ENCODE measurements at places on chromosomes 6 and 20.

GRCh38 chr6:38976051-38976450 lies 72.5 kb upstream of the GLP1R start:
- DNase-seq, result no peak

GRCh38 chr20:24392612-24393011 lies 76.8 kb upstream of the SYNDIG1 start:
- DNase-seq, result no peak

DNA sequence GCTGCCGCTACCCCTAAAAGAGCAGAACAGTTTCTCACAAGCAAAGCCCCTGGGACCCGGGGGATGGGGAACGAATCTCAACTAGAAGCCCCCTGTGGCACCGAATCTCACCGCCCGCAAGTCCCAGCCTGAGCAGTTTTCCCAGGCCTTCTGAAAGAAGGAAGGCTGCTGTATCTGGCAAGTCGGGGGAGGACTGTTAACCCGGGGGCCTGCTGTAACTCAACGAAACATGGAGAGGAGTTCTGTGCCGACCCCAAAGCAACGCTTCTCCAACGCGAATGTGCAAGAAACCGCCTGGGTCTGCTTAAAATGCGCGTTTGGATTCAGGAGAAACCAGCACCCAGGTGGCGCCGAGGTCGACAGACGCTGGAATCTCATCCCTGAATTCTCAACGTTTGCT lies 34.2 kb downstream of the DLL1 start:
- DNase-seq, result no peak

GRCh38 chr6:15456422-15456821 lies 206.4 kb downstream of the DTNBP1 start:
- DNase-seq, result no peak

DNA sequence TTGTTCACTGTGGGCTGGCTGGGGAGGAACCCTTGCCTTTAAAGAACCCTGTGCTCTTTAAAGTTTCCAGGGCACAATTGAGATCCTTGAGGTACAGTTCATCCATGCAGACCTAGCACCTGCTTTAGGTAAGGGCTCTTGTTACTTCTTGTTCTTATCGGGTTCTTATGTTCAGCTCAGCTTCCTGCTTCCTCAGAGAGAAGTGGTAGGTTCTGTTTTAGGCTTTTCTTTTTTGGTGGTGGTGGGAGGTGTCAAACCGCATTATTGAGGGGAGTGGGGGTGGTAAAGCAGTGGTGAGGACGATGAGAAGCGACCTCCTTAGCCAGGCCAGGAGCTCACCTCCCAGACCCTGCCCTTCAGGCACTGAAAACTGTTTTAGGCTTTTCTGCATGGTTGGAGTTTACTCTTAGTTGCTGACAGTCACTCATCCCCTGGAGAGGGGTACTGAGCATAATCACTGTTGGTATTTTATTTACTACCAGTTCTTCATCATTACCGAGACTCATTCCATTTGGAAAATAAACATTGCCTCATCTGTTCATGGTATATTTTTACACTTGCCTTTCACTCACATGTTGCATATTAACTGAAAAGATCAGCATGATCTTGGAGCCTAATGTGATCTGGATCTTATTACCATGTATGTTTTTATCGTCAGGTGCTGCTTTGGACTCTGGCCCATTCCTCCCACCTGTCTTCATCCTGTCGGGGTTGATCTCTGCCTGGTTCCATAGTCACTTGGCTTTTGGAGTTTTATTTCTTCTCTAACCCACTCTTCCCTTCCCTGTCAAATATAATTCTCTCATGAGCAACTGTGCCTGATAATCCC lies 35.4 kb downstream of the SLC16A10 start:
- no peak for DNase-seq

GRCh38 chr6:22036275-22036674 lies 260.6 kb downstream of the PRL start:
- DNase-seq, result no peak

- DNase-seq, result no peak
Measured at GRCh38 chr6:44833248-44833647, 445.7 kb downstream of the CDC5L start.

DNA sequence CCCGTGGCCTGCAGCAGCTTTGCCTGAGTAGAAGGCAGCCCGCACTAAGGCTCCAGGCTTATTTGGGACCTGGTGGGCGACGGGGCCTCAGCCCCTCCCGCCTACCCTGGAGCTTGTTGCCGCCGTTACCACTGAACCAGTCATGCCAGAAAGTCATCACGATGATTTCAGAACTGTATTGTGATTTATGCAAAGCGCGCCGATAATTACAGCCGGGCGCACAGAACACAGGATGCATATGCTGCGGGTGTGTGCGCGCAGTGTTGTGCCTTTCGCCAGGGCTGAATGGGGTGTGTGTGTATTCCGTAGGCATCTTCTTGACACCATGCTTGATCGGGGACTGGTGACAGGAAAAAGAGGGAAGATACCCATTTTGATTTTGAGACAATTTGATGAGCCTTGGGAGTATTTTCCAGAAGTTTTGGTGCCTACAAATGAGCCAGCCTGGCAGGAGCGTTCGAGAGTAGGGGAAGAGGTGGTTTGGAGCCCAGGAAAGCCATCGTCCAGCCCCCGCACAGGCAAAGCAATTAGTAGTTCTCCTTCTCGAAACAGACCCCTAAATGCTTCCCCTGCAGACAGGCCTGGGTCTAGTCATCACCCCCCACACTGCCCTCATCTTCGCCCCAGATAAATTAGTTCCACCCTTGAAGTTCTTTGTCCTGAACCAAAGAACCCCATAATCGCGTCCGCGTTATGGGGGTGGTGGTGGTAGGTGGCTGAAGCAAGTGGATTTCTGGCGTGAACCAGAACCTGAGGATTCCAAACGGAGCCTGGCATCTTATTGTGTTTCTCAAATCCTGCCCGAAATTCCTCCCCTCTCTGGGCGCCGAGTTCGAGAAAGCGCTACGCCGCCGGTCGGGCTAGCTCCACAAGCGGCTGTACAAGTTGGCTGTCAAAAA lies 1.9 kb upstream of the NR2E1 start:
- no peak for DNase-seq
